ENCODE measurements at places on chromosomes 5 and 9. TPM values are rescaled to one million over a fixed set of nuclear protein-coding genes. Genes with fewer than 3 reads are reported as not detected.

DNA sequence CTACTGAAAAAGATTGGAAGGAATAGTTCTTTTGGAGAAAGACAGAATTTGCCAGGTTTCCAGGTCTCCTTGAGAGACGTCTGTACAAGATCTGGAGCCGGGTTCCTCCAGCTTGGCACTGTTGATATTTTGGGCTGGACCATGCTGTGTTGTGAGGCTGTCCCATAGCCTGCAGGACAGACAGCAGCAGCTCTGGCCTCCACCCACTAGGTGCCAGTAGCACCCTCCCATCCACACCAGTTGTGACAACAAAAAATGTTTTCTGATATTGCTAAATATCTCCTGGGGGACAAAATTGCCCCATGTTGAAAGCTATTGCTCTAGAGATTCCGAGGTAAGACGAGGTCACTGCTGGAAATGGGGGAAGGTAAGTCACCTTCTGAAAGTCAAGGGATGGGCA lies 287.7 kb upstream of the DAP start:
- no peak for DNase-seq

GRCh38 chr5:34648840-34649158 lies 7.3 kb upstream of the RAI14 start:
- no peak for DNase-seq

DNA sequence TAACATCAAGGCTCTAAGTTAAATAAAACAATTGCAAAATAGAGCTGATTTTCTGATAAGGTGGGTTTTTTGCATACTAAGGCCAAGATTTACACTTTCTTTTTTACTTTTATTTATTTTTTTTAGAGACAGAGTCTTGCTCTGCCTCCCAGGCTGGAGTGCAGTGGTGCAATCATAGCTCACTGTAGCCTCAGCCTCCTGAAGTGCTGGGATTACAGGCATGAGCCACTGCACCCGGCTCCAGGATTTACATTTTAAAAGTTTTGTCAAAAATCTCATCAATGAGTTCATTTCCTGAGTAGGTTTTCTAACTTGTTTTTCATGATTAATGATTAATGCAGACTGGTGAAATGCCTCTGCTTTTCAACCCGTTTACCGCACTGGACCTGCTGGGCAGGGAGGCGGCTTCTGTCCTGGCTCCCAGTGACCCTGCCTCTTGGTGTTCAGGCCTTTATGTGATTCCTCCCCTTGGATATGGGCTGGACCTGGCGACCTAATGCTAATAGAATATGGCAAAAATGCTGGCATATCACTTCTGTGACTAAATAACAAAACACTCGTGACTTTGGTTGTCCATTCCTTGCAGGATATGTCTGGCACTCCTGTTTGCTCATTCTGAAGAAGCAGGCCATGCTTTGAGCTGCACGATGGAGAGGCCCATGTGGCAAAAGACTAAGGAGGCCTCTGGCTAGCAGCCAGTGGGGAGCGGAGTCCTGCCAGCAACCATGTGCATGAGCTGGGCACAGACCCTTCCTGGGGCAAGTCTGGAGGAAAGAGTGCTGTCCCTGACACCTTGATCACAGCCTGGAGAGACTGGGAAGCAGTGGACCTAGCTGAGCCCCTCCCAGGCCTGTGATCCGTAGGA lies 72.2 kb upstream of the PTCH1 start:
- DNase-seq, result no peak

Gene MRPS2
- 35.2 TPM for total RNA-seq

All from esophagus squamous epithelium (tissue), 5 donors.